Kasumi-1 (cell line): ENCODE measurements at places on chromosomes 7 and 10.
A peak's percentile ranks its signal among the peaks of the same experiment; 100 is the strongest.

- no peak for DNase-seq
Measured at GRCh38 chr7:139059905-139060304, 24.1 kb upstream of the ZC3HAV1L start.

GRCh38 chr7:51226916-51227535, 89.6 kb downstream of the COBL start:
- DNase-seq = no peak

DNA sequence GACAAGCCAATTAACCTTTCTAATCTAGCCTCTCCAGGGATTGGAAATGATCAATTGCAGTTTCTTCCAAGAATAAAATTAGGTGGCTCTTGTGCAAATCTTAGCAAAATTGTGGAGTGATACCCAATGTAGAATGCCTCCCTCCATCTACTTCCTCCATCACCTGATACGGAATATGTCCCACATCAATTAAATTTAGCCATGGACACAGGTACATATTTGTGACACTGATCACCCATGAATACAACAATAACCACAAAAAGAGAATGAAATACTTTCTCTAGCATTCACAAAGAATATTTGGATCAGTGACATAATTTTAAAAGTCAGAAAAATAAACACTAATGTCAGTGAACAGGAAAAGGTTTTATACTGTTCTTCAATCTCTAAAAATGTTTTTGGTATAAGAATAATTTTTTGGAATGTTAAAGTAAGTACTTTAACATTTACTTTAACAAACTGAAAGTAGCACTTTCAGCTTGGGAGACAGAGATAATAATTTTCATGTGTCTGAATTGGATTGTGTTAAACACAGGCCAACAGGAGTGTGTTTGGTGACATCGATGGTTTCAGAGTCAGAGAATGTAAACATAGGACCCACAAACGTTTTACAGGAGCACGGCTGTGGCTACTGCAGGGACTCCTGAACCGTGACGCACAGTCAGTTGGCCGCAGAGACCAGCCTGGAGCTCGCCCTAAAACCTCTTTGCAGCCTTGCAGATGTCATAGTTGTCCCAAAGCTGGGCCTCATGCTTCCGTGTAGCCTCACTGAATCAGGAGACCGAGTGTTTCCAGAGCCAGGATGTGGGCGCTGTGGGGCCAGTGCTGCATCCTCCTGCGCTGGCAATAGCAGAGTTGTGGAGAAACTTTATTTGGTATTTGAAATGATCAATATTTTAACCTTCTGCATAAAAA, 7.2 kb downstream of the RBM20 start:
- peak; percentile 61 for DNase-seq

GRCh38 chr10:810351-810846, 120.9 kb upstream of the DIP2C start:
- DNase-seq = peak; percentile 34

DNA sequence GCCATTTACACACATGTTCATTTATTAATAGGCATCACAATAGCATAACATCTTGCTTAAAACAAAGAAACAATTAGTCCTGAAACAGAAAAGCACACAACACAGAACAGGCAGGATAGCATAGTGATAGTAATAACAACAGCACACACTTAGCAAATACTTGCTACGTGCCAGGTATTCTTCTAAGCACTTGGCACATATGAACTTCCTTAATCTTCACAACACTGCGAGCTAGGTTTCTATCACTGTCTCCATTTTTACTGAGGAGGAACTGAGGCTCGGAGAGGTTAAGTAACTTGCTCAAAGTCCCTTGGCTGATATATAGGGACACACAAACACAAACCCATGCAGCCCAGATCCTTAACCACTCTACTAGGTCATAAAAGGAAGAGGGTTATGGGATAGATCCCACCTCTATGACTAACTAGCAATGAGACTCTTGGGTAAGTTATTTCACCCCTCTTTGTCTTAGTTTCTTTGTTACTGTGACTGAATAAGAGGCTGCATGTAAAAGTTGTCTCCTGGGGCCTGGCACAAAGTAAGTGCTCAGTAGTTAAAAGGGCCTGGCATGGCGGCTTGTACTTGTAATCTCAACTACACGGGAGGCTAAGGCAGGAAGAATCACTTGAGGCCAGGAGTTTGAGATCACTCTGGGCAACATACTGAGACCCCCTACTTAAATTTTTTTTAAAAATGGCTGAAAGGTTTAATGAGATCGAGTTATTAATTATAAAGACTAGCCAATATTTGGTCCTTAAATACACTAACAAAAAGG, 181.0 kb upstream of the RHOBTB1 start:
- no peak for DNase-seq

DNA sequence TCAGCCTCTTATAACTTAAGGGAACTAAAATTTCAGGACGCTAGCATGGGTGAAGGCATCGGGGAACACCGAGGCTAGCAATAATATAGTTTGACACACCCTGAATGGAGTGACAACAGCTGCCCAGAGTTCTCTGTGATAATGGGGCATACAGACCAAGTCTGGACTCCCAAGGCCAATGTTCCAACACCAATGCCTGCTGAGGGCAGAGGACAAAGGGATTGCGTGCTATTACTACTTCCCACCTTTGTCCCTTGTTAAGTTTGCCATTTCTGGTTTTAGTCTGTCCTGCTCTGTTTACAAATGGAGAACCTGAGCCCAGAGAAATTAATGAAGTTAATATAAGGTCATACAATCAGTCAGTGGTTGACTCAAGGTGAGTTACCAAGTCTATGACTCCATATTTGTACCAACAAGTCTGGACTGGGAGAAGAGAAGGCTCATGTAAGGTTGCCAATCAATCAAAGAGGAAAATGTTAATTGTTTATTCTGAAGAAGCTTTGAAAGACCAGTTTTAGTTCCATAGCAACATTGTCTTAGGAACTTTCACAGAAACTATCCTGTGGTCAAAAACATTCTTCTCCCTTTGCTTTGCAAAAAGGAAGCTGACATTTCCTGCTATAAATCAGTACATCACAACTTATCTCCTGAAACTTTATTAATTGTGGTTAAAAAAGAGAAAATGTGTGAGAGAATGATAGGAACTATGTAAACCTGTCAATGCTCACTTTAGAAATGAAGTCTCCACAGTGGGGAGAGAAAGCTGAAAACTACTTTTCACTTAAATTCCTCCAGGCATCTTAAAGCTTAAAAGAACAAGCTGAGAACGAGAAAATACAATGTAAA, 74.5 kb downstream of the CCDC6 start:
- no peak for DNase-seq

- no peak for DNase-seq
Measured at GRCh38 chr10:91766676-91767075, 31.6 kb upstream of the TNKS2 start.

DNA sequence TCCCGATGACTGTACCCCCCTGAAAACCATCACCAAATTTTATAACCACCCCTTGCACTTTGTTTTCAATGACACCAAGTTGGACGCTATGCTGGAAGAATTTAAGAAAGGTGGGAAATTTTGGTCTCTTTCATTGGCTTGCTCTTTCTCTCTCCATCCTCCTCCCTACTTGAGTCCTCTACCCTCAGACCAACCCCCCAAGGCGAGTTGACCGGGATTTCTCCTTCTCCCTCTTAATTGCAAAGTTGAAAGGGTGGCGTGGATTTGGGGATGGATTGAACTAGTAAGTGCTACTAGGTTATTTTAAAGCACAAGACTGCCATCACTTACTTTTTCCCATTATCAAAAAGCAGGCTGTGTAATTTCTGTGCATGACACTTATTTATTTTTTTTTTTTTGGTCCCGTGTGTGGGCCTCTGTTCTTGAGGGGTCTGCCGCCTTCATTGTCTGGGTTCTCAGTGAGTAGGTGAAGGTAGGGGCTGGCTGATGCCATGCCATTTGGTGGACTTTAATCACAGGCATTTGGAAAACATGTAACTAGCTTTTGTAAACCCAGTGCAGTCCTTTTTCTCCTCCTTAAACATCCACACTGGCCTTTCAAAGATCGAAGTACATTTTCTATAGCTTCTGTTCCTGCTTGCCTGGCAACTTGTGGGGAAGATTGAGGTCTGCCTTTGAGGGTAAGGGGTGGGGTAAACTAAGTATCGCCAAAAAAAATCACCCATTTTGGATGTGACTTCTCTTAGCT, 2.1 kb downstream of the CNNM2 start:
- DNase-seq = no peak

- DNase-seq = no peak
Measured at GRCh38 chr10:117823980-117824379, 222.8 kb downstream of the RAB11FIP2 start.

DNA sequence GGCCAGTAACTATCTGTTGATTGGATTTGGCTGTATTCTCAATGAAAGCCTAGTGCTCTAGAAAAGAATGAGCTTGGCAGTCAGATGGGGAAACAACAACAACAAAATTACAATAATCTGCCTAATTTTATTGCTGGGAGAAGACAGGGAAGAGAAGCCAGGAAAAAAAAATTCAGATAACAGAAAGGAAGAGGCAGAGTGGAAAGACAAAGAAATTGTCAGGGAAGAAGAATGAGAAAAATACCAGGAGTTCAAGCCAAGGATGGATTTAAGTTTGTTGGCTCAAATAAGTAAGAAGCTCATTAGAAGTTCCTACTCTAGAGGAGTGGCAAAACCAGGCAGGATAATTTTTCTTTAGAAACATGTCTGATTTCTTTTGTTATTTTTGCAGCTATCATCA, 45.9 kb upstream of the PRKG1 start:
- no peak for DNase-seq
